ENCODE measurements at places on chromosomes 1 and 21. TPM values are rescaled to one million over a fixed set of nuclear protein-coding genes. Genes with fewer than 3 reads are reported as not detected.

DNA sequence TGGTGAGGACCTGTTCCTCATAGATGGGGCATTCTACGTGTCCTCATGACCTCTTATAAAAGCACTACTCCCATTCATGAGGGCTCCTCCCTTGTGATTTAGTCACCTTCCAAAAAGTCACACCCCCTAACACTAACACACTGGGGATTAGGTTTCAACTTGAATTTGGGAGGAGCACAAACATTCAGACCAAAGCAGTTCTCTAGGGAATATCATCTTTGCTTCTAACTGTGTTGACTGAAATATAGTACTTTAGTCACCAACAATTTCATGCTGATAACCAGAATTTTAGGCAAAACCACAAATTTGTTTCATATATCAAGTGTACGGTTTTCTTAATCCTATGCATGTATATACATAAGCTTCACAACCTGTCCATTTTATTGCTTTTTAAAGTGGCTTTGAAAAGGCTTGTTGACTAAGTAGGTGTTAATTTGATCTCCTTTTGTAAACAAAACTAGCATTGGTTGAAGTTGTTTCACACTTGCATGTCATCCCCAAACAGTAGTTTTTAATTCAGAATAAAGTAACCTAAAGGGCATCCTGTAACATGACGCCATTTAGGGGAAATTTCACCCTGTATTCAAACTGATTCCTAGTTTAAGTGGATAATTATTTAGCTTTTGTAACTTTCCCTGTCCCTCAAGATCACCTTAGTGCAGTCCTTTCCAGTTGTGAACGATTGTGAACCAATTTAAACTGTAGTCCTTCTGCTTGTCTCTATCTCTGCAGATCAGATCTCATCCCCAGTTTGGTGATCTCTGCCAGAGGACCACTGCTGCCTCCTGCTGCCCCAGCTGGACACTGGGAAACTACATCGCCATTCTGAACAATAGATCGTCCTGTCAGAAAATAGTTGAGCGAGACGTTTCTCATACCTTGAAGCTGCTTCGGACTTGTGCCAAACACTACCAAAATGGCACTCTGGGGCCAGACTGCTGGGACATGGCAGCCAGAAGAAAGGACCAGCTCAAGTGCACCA, 141.1 kb downstream of the TLR5 start:
- DNase-seq = no peak

- no peak for DNase-seq
These were observed 32.2 kb upstream of the SAMD13 start for GRCh38 chr1:84269306-84269705.

DNA sequence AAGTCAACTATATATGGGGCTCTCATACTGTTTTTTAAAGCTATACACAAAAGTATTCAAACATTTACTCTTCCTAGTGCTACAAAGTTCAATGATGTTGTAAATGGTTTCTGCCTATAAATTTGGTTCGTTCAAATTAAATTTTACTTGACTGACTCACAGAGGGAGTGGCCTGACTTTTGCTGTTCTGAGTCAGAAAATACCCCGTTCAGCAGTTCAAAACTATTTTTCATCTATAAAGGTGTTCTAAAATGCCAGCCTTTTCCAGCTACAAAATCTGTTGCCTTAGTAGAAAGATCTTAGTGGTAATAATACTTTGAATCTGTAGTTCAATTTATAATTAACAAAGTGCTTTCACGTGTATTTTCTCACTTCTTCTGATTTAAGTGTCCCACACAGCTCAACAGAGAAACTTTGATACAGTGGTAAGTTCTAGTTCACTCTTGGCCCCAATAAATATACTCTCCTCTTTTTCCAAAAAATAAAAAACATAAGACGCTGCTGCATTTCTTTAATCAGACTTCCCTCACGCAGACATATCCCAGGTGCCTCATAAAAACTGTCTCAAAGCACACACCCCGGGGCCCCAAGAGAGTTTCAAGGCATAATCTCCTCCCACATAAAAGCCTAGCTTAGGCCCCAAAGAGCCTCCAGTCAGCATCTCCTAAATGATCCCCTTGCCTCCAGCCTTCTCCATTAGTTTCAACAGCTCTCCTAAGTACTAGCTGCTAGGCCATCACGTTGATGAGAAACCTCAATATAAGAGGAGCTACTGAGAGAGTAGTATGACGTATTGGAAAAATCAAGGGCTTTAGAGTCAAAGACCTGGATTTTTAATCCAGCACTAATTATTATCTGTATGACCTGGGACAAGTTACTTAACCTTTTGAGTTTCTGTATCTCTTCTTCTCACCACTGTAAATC, 3.2 kb downstream of the PTP4A2 start:
- peak; percentile 29 for DNase-seq

DNA sequence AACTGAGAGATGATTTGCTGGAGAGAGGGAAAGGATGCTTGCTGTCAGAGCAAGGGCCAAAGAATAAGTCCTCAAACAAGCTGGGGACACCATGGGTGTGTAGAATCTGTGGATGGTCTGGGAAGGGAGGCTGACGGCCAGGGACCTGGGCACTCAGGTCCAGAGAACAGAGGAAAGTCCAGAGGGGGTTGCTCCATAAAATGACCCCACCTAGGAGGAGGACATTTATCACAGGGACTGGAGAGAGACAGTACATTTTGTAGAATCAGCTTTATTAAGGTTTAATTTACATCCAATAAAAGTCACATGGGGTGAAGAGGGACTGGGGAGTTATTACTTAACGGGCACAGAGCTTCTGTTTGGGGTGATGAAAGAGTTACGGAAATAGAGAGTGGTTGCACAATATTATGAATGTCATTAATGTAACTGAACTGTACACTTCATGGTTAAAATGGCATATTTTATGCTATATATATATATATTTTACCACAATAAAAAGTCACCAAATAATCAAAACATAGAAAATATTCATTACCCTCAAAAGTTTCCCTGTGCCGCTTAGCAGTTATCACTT, 73.0 kb upstream of the ABCD3 start:
- DNase-seq = no peak

DNA sequence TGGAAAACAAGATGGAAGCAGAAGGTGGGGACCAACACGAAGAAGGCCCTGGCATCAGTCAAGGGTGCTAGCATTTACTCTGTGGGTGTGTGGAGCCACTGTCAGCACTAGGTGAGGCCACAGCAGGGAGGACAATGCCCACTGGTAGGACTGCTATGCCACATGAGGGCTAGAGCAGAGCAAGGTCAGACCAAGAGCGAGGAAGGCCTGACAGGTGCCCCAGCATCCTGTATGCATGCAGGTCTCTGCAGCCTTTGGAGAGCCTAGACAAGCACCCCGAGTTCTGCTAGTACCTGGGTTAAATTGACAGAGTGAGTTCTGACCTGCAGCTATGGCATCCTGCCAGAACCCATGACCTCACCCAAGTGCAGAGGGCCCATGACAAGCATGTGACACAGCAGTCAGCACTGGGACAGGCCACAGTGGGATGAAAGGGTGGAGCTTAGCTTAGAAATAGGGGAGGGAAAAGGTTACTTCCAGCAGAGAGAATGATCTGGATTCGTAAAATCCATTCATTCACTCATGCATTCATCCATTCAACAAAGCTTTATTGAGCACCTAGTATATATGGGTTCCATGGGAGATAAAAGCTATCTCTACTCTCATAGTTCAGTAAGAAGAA, 9.0 kb upstream of the CSF1 start:
- no peak for DNase-seq

DNA sequence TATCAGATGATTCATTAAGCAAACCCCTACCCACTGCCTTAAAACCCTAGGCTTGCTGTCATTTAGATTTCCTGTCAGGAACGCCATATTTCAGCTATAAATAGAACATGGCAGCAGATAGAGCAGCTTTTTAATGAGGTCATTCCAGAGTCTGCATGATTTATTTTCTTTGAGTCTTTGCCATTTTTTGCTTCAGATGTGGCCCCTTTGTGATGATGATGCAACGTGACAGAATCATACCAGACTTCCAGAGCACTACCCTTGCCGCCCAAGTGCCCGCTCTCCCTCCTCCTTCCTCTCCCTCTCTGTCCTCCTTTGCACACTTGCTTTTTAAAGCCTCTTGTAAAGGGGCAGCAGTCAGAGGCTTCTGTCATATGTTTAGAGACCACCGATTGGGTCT, 55.5 kb upstream of the TRIM67 start:
- no peak for DNase-seq

DNA sequence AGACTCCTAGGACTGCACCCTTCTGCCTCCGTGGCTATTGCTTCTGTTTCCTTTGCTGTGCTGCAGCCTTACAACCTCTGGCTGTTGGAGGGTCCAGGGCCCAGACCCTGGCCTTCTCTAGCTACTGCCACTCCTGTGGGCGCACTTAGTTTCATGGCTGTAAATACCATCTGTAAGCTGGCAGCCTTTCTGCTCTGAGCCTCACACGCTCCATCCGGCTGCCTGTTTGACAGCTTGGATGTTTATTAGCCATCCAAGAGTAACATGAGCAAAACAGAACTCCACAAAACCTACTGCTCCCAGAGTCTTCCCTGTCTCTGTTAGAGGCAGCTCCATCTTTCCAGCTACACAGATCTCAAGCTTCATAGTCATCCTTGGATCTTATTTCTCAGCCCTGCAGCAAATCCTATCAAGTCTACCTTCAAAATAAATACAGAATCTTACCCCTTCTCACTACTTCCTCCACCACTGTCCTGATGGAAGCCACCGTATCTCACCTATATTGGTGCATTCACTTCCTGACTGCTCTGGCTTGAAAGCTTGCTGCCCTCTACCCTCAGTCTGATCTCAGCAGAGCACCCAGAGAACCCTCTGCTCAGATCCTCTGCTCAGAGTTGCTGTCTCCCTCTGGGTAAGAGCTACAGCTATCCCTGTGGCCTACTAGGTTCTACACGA, 19.1 kb downstream of the SLC25A33 start:
- no peak for DNase-seq

GRCh38 chr21:38386967-38387366, 111.3 kb downstream of the ERG start:
- DNase-seq = no peak

DNA sequence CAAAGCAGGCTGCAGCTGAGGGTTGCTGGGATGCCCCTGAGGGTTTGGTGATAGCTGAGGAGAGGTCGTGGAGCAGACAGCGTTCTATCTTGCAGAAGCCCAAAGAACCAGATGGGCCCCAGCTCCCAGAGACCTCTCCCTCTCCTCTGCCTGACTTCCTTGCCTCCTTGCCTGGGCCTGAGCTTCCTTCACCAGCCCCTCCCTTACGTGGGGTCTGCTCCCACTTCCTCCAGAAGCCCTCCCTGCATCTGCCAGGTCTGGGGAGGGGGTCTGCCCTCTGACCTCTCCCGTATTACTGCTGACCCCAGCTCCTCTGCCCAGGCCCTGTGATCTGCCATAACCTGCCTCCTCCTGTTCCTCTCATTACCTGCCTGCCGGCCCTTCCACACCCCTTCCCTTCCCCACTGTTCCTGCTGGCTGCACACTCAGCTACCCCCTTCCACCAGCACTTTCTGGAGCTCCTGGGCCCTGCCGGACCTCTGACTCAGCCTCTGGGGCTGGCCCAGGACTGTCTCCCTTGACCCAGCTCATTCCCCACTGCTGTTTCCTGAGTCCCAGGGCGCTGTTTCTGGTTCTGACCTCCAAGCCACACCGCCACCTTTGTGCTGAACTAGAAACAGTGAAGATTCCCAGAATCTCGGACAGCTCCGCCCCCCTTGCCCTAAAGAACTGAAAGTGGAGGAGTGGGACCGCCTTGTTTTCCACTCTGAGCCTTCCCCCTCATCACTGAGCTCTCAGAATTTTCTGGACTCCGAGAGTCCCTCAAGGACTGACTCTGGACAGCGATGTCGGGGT, 237.7 kb upstream of the C1orf174 start:
- no peak for DNase-seq

- no peak for DNase-seq
These were observed 27.5 kb upstream of the CD1D start for GRCh38 chr1:158153179-158153578.

- DNase-seq = no peak
These were observed 37.8 kb upstream of the DOCK7 start for GRCh38 chr1:62726011-62726442.

DNA sequence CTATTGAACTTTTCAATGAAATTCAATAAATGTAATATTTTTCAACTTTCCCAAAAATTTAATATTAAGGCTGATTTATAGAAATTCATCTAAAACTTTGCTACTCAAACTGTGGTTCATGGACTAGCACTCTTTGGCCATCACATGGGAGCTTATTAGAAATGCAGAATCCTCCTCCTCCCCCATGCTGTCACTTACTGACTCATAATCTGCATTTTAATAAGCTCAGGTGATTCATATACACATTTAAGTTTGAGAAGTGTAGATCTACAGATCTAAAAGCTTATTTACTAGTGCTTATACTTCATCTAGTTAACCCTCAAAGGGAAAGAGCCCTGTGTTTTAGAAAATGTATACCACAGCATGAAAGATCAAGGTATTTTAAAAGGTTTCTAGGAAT, 84.3 kb downstream of the HS2ST1 start:
- DNase-seq = no peak

GRCh38 chr1:202058001-202058908, 47.9 kb downstream of the ELF3 start:
- no peak for DNase-seq

GRCh38 chr1:29209173-29209572, 21.6 kb downstream of the MECR start:
- DNase-seq = no peak

DNA sequence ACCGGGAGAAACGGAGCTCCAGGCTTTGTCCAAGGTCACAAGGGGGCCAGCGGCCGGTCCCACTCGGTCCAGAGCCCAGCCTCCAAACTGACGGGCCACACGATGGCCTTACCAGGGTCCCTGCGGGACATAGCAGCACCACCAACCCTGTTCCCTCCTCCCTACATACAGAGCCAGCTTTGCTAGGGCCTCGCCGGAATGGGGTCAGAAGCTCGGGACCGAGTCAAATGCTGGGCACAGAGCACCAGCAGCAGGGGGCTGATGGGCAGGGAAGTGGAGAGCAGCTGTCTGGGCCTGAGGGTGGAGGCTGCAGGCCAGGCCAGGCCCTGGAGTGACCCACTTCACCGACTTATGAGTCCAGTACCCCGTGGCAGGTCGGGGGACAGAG, 14.9 kb upstream of the TTC39A start:
- no peak for DNase-seq

- DNase-seq = no peak
These were observed 123.6 kb upstream of the B3GALT2 start for GRCh38 chr1:193309936-193310475.

KCNJ10 gene
- total RNA-seq = not detected

RCC2 gene
- 76.9 TPM for total RNA-seq

RAP1GAP gene
- 0.07 TPM for total RNA-seq

CFHR3 gene
- not detected for total RNA-seq

ARHGEF16 gene
- total RNA-seq = not detected

CAPN8 gene
- 0.29 TPM for total RNA-seq

AIM2 gene
- 68.4 TPM for total RNA-seq

HTR6 gene
- not detected for total RNA-seq

LGR6 gene
- total RNA-seq = not detected

RIIAD1 gene
- total RNA-seq = not detected

PODN gene
- not detected for total RNA-seq
